Activated gamma-delta T cell treated with anti-CD3 and anti-CD28 coated beads, Interleukin-2, amount 50 U/mL, for 16 hours (primary cell): ENCODE measurements at places on chromosomes 3 and 15.

DNA sequence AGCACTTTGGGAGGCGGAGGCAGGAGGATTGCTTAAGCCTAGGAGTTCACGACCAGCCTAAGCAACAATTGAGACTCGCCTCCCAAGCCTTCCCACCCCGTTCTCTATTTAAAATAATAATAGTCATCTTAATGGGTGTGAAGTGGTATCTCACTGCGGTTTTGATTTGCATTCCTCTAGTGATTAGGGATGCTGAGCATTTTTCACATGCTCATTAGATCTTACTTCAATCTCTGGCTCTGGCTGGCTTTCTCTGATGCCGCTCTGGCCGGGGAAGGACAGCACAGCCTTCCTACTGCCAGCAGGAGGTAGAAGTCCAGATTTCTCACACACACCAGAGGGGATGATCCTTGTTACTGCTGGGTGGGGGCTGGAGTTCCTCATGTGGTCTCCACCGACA, 7.4 kb upstream of the EIF4A2 start:
- DNase-seq, result no peak

- no peak for DNase-seq
Observed at GRCh38 chr3:64867224-64867623, 179.4 kb upstream of the ADAMTS9 start.

- no peak for DNase-seq
Observed at GRCh38 chr3:34938784-34939183, 700.5 kb upstream of the ARPP21 start.

DNA sequence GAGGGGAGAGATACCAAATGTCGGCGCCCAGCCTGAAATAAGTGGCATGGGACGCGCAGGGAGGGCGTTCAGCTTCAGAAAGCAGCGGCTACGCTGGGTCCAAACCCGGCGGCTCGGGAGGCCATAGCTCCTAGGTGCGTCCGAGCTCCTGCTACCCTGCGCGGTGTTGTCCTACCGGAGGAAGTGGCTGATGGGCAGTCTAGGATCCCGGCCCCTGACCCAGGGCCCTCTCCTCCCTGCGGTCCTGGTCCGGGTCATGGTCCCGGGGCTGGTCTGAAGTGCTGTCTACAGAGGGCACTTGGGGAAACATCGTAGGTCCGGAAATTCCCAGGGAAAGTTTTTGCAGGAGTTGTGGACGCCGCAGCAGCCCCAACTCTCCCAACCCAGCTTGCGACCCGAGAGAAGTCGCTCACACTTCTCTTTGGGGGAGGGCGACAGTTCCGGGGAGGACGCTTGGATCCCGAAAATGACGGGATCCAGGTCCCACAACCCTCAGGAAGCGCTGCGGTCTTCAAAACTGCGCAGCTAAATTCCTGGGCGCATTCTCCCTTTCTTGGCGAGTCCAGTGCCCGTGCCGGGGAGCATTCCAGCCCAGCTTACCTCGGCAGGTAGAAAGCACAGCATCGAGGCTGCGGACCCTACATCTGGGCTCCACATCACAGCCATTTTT, 9.1 kb upstream of the FOXB1 start:
- DNase-seq, result no peak

- DNase-seq, result no peak
Observed at GRCh38 chr3:169288553-169288952, 375.0 kb downstream of the MECOM start.

GRCh38 chr3:159416856-159417255, 571.8 kb upstream of the IL12A start:
- DNase-seq, result no peak

DNA sequence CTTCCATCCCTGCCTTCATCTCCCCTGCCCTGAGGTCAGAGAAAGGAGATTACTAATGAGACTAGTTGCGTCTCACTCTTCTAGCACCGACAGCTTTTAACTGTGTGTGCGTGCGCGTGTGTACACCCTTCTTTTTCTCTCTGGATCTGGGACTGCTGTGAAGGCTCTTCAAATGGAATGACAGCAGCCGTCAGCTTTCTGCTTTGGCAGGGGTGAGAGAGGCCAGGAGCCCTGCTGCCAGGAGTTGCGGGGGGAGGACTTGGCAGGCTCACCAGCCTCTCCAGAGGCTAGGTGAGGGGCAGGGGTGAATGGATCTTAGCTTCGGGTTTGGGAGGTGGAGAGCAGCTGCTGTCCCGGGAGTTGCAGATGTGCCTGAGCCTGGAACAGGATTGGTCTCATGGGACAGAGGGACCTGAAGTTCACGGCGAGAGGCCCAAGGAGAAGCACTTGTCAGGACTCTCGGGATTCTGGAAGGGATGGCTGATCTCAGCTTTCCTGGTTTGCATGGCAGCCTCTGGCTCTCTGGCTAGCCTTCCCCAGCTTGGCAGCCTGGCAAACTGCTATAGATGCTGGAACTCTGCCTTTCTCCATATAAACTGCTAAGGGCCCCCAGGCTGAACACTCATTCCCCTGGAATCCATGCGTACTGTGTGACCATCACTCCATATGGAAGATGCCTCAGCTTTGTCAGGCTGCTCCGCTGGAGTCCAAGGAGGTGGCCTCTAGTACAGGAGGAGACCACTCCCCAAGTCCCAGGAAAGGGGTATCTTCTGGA, 16.6 kb downstream of the TEX264 start:
- no peak for DNase-seq

DNA sequence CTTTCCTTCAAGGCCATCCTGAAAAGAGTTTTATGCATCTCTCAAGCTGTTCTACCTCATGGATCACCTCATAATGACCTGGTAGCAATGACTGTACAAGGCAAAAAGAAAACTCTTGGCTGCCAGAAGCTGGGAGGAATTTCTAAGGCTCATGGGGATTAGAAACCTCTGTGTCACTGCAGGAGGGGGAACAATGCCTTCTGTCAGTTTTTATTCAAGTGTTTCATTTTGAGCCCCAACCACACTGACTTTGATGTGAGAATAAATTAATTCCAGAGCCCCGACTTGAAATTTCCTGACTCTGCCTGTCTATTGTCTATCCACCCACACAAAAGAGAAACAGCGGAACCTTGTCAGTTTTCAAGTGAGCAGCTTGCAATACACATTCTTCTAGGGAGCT, 58.7 kb upstream of the MRPL3 start:
- DNase-seq, result no peak

GRCh38 chr15:68278595-68279405, 1.3 kb downstream of the FEM1B start:
- no peak for DNase-seq

DNA sequence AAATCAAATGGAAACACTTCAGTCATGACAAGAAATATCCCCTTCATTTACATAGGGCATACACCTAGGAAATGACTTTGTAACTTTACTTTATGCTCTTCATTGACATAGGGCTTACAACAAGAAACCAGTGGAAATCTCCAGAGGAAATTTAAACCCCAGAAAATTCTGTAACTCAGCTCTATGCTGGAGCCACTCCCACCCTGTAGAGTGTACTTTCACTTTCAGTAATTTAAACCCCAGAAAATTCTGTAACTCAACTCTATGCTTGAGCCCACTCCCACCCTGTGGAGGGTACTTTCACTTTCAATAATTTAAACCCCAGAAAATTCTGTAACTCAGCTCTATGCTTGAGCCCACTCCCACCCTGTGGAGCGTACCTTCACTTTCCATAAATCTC, 987.1 kb upstream of the CADM2 start:
- no peak for DNase-seq

DNA sequence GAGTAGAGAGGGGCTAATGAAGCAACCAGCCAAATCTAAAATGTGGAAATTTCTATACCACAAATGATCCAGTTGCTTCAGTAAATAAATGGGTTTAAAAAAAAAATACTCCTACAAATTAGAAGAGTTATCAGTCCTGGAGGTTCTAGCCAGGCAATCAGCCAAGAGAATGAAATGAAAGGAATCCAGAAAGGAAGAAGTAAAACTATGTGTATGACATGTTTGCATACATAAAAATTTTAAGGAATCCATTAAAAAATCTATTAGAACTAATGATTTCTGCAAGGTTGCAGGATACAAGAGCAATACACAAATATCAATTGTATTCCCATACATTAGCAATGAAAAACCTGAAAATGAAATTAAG, 9.6 kb downstream of the MESP2 start:
- DNase-seq, result no peak

DNA sequence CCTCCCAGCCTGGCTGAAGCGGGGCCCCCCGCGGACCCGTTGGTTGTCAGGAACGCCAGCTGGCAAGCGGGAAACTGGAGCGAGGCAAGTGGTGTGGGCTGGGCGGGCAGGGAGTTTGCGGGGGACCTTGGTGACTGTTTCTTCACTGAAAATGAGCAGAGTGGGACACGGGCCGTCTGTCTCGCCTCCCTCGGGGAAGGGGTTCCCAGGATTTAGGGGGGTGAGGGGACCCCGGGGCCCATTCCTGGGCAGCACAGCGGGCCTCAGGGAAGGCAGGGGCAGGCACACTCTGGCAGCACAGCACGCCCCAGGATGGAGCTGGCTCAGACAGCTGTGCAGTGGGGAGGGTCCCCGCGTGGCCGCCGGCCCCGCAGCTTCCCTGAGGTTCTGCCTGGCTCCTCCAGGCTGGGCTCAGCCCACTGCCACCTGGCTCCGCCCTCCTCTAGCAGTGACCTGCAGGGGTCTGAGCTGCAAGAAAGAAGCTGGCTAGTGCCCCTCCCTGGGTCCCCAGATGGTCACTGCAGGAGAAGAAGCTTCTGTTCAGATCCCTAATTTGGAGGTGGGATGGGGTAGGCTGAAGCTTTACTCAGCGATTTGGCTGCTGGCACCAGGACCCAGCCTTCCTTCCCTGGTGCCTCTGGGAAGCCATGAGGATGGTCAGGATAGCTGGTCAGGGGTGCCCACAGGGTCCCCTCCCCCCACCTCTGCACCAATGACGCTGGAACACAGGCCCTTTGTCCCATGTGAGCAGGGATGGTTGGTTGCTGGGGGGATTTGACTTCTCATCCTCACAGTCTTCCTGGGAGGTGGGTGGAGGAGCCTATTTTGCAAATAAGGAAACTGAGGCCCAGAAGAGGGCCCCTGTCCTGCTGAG, 90.4 kb downstream of the TBC1D2B start:
- DNase-seq, result no peak

- no peak for DNase-seq
Observed at GRCh38 chr3:159806412-159806811, 182.2 kb upstream of the IL12A start.

DNA sequence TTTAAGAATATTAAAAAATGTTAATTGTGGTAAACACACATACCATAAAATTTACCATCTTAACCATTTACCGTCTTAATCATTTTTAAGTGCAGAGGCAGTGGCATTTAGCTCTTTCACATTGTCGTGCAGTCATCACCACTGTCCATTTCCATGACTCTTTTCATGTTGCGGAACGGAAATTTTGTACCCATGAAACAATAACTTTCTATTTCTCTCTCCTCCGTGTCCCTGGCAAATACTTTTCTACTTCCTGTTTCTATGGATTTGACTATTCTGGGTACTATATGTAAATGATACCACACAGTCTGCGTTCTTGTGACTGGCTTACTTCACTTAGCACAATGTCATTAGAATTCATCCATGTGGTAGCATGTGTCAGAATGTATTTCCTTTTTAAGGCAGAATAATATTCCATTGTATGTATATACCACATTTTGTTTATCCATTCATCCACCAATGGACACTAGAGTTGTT, 27.9 kb downstream of the AKAP13 start:
- no peak for DNase-seq

- DNase-seq, result no peak
Observed at GRCh38 chr3:64107190-64107589, 83.9 kb upstream of the PSMD6 start.

DNA sequence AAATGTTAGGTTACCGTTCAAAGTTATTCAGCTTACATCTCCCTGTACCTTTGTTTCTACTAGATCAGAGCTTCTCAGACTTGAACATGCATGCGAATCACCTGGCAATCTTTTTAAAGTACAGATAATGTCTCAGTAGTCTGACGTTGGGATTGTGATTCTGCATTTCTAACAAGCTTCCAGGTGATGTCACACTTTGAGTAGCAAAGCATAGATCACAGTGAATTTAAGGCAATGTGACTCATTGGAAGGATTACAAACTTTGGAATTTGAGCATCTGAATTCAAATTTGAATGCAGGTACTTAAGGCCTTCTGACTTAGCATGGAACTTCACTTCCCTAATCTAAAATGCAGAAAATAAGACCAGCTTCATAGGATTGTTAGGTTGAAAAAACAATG, 10.8 kb upstream of the ZMAT3 start:
- DNase-seq, result no peak

- no peak for DNase-seq
Observed at GRCh38 chr3:98328933-98329332, 24.7 kb upstream of the OR5K4 start.
